ENCODE measurements at places on chromosomes 7 and 10.

- no peak for DNase-seq
Observed at GRCh38 chr10:77245953-77246352, 391.7 kb downstream of the KCNMA1 start.

GRCh38 chr10:113261161-113261560, 291.7 kb upstream of the HABP2 start:
- no peak for DNase-seq

- no peak for DNase-seq
Observed at GRCh38 chr10:122051609-122052385, 62.8 kb downstream of the TACC2 start.

GRCh38 chr7:36600869-36601530, 123.3 kb downstream of the AOAH start:
- no peak for DNase-seq

DNA sequence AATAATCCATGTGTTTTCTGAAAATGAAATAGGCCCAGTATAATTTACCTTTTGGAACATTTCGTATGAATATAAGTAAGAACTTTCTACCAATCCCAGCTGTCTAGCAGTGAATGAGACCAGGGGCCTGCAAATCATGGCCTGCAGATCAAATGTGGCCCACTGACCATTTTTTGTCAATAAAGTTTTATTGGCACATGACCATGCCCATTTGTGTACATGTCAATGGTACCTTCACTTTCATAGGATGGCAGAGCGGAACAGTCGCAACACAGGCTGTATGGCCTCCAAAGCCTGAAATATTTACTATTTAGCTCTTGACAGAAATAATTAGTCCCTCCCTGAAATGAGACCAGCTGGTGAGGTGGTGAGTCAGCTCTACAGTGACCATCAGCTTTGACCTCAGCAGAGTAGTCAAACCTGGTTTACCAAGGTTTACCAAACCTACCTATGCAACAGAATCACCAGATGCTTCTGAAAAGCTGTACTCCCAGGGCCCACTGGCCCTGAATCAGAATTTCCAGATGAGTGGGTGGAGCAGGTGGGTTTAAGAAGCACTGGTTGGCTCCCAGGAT, 13.8 kb upstream of the C10orf90 start:
- DNase-seq = no peak

DNA sequence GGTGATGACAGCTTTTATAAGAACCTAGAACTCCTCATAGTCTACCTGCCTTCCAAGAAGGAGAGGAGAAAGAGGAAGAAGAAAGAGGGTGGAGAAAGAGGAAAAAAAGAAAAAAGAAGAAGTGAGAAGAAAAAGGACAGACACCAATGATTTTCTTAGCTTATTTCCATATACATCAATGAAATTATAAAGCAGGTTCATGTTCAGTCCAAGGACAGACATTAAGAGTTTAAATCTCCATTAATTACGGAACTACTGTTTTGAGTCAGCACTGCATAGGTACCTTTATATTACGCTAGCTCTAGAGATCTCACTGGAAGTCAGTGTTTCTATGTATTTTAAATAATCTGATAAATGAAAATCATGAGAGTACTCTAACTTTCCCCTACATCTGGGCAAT, 309.0 kb upstream of the HGF start:
- no peak for DNase-seq

DNA sequence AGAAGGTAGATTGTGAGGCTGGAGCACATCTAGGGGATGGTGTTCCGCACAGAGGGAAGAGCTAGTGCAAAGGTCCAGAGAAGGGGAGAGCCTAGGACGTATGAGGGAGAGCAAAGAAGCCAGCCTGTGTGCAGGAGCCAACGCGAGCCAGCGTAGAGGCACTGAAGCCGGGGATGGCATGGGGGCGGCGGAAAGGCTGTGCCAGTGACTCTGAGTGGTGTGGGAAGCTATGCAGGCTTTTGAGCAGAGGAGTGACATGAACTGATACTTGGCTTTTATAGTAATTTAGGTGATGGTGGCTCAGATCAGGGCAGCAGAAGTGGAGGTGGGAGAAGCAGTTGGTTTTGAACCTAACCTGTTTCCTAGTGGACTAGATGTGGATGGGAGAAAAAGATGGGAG, 65.8 kb downstream of the ATXN7L1 start:
- no peak for DNase-seq

DNA sequence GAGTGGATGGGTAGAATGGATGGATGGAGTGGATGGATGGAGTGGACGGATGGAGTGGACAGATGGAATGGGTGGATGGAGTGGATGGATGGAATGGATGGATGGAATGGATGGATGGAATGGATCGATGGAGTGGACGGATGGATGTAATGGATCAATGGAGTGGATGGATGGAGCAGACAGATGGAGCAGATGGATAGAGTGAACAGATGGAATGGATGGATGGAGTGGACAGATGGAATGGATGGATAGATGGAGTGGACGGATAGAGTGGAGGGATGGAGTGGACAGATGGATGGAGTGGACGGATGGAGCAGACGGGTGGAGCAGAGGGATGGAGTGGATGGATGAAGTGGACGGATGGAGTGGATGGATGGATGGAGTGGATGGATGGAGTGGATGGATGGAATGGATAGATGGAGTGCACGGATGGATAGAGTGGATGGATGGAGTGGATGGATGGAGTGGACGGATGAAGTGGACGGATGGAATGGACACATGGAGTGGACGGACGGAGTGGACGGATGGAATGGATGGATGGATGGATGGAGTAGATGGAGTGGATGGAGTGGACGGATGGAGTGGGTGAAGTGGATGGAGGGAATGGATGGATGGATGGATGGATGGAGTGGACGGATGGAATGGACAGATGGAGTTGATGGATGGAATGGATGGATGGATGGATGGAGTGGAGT, 260.3 kb upstream of the C7orf33 start:
- no peak for DNase-seq

DNA sequence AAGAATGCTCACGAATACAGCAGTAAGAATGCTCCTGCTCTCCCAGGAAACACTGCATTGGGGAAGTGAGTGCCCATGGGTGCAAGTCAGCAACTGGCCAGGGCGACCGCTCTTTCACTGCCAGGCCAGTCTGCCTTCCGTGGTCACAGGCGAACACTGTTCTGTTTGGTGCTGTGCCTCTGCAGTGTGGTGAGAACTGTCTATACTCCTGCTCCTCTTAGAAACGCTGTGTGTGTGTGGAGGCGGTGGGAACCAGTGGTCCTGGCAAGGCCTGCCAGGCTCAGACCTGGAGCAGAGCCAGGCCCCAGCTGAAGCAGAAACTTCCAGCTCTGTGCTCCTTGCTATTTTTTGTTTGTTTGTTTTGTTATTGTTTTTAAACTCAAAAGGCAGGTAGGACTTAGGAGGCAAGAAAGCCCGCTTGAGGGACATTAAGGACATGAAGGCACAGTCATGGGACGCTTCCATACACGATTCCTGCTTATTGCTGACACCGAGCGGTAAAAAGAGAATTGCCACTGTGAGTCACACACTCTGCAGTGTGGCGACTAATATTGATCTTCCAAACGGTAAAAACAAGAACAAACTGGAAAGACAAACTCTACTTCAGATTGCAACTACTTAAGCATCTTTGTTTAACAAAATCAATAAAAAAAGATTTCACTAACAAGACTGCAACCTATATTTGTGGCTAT, 430.8 kb downstream of the DNAJB6 start:
- DNase-seq = no peak

DNA sequence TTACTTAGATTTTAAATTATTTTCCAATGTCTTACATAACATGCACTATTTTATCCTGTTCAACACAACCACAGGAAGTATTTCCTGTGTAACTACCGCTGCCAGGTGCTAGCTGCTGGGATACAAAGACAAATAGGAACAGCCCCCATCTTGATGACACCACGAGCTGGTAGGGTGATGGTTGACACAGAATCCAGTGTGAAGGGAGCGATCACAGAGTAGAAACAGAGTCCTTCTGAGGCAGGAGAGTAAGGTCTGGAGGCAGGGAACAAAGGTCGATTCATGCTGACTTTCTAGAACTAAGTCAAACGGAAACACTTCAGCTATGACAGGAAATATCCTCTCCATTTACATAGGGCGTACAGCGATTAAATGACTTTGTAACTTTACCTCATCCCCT, 232.3 kb downstream of the ADAM12 start:
- no peak for DNase-seq

DNA sequence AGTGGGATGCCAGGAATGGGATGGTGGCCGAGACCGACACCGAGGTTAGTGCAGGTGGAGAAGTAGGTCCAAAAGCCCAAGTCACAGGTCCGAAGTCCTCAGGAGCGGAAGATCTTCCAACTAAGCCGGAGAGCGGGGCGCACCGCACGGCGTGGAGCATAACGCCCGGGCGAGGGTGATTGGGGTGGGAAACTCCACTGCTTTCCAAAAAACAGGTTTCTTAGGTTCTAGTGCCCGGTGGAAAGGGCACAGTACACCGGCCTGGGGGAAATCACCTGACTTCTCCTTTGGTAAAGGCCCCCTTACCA, 11.4 kb upstream of the SPAG6 start:
- DNase-seq = no peak

- DNase-seq = no peak
Observed at GRCh38 chr7:104252409-104253134, 44.8 kb upstream of the ORC5 start.

DNA sequence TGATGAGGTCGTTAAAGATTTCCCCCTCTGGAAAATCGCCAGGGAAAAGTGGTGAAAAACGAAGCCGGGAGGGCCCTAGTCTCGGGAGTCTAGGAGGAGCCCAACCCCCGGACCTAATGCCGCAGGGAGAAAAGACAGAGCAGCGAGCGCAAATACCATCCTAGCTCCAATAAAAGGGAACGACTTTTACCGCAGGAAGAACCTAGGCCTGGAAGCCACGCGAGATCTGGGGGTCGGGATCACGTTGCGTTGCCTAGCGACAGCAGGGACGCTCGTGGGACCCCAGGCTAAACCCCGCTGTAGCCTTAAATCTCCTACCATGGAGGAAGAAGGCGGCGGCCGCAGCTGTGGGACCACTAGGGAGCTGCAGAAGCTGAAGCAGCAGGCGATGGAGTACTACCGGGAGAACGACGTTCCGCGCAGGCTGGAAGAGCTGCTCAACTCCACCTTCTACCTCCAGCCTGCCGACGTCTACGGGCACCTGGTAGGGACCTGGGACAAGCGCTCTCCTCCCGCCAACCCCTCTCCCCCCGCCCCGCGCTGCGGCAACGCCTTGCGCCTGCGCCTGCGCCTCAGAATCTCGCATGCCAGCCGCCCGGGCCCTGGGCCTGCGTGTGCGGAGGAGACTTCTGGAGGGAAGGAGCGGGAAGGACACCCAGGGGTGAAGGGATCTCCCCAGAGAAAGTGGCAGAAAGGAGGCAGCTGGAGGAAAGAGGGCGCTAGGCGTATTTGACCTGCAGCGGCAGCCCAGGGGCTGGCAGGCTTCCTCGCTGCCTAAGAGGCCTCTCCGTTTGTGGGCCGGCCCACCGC, at the start of gene ENO4:
Gene ENO4, plus strand, starts transcription at position 252 of the 810 bp plus-strand sequence. Its CDS starts 68 bp downstream, at position 320.
- DNase-seq = peak; percentile 93

DNA sequence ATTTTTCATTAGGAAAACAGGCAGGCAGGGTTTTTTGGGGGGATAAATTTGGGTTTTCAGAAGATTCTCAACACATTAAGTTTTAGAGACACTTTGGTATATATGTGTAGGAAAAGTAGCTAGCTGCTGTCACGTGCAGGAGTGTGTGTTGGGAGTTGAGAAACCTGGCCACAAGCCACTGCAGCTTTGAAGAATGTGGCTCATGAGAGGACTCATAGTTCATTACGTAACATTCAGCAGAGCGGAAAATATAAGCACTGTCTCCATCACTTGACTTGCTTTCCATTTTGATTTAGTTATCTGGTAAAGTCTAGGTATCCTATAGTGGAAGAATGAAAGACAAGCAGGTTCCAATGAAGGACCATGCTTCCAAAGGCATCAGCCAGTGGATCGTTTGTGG, 31.2 kb downstream of the SMNDC1 start:
- no peak for DNase-seq

DNA sequence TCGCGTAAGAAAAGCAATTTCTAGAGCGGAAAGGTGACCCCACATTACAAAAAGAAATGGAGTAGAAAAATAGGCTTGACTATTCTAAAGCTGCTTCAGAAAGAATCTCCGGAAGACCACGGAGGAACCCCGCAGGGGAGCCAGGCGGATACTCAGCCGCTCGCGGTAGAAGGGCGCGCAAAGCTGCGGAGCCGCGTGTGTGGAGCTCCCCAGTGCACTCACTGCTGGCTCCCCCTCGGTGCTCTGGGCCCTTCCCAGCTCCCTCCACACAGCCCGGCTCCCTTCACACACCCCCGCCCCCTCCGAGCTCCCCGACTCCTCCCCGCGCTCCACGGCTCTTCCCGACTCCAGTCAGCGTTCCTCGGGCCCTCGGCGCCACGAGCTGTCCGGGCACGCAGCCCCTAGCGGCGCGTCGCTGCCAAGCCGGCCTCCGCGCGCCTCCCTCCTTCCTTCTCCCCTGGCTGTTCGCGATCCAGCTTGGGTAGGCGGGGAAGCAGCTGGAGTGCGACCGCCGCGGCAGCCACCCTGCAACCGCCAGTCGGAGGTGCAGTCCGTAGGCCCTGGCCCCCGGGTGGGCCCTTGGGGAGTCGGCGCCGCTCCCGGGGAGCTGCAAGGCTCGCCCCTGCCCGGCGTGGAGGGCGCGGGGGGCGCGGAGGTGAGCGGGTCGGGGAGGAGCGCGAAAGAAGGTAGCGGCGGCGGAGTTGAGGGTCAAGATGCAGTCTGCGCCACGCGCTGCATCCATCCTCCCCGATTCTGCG, at the start of gene STEAP2:
Gene STEAP2, plus strand, starts transcription at position 350 of the 758 bp plus-strand sequence. CDS start 13,343 bp downstream, outside the sequence.
- DNase-seq = peak; percentile 96

- no peak for DNase-seq
Observed at GRCh38 chr7:133698127-133698526, 429.0 kb upstream of the LRGUK start.

- no peak for DNase-seq
Observed at GRCh38 chr7:29397398-29397797, 166.2 kb upstream of the PRR15 start.

DNA sequence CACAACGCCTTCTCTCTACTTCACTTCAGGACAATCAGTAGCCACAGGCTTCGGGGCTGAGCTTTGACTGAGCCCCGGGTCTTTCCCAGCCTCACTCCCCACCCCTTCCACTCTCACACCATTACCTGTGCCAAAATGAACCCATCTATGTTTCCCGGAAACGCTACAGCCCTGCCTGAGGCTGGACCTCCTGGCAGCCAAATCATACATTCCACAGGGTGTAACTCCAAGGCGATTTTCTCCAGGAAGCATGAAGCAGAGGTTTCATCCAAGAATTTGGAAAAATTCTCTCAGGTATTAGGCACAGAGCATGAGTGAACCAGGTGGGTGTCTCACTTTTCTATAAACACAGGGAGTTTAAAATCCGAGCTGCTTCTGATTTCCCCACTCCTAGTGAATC, 286.3 kb downstream of the TNS3 start:
- DNase-seq = no peak

GRCh38 chr10:119451300-119451896, 91.1 kb downstream of the RGS10 start:
- DNase-seq = no peak

DNA sequence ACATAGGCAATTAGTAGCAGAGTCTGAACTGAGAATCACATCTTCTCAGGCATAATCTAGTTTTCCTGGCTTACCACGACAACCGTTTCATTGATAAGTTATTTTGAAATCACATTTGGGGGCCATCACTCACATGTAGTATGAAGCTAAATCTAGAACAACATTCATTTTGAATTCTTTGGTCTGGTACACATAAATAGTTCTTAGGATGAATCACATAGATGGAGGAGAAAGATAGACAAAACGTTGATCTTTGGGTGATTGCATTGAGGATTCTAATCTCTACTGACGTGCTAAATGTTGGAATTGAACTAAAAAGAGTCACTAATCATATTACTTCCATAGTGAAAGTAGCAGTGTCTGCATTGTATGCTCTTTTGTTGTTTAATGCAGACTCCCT, 1022.6 kb downstream of the LRMDA start:
- no peak for DNase-seq

GRCh38 chr7:44576228-44576627, 2.5 kb upstream of the DDX56 start:
- DNase-seq = no peak

Data from SK-N-SH (cell line).